Uterine smooth muscle cell (primary cell): ENCODE measurements at places on chromosomes 1 and 21. TPM values are rescaled to one million over a fixed set of nuclear protein-coding genes. Genes with fewer than 3 reads are reported as not detected.

The CFH gene
- total RNA-seq: 51.7 and 62.7 TPM in 2 replicates

The SH2D5 gene
- 23.7 and 29.5 TPM in 2 replicates for total RNA-seq

The PRDM16 gene
- total RNA-seq: 0.25 and 0.66 TPM in 2 replicates

The AGBL4 gene
- total RNA-seq: not detected in 2 replicates

The OR6K2 gene
- total RNA-seq: not detected in 2 replicates

The CLCA1 gene
- total RNA-seq: under 0.01 TPM in 1 of 2 replicates, not detected in the other

The CAPN8 gene
- under 0.01 TPM in 1 of 2 replicates, not detected in the other for total RNA-seq

The MFN2 gene
- 61.0 and 84.4 TPM in 2 replicates for total RNA-seq

The UHMK1 gene
- 92.5 and 130 TPM in 2 replicates for total RNA-seq

The CFHR4 gene
- total RNA-seq: not detected in 2 replicates

The TMPRSS2 gene
- total RNA-seq: under 0.01 TPM in 1 of 2 replicates, not detected in the other

The KCNJ10 gene
- under 0.01 TPM in 1 of 2 replicates, not detected in the other for total RNA-seq

The ZNHIT6 gene
- 9.8 and 11.2 TPM in 2 replicates for total RNA-seq

The LCE1E gene
- total RNA-seq: not detected in 2 replicates

The GPA33 gene
- not detected in 2 replicates for total RNA-seq

The GRIK3 gene
- not detected in 2 replicates for total RNA-seq

The SPRR1B gene
- total RNA-seq: not detected in 2 replicates

The NFYC gene
- total RNA-seq: 21.5 and 23.8 TPM in 2 replicates
